ENCODE measurements at places on chromosomes 16 and 17.

GRCh38 chr16:12028288-12028619 lies 51.7 kb downstream of the SNX29 start:
- no peak for DNase-seq

GRCh38 chr16:71421911-71422310 lies 19.9 kb downstream of the TLE7 start:
- peak; percentile 50 for DNase-seq

DNA sequence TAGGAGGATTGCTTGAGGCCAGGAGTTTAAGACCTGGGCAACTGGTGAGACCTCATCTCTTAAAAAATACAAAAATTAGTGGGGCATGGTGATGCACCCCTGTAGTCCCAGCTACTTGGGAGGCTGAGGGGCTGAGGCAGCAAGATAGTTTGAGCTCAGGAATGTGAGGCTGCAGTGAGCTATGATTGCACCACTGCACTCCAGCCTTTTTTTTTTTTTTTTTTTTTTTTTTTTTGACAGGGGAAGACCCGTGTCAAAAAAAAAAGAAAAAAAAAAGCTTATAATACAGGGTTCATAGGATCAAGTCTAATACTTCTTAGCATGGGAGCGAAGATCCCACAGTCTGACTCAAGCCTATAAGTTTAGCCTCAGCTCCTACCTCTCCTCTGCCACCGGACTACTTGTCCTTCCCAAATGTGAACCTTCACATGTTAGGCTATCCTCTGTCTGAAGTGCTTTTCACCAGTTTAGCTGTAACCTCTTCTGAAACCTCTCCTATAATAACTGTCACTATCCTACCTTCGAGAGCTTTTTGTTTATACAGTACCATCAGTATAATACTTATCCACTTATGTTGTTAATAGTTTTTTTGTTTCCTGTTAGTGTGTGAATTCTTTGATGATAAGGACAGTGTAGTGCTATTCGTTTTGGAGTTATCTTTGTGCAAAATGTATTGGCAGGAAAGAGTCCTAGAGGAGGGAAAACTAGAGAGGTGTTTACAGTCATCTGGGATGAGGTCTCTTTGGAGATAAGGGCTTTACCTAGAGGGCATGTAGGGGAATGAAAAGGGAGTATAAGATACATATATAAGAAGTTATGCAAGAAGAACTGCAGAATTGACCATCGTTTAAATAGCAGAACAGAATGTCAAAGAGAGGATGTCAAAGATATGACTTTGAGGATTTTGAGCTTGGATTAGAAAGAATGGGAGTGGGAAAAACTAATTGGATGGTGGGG lies 15.5 kb downstream of the CPD start:
- DNase-seq, result no peak

GRCh38 chr16:60432472-60432871 lies 1603.8 kb downstream of the CDH8 start:
- no peak for DNase-seq

- peak; percentile 63 for DNase-seq
Observed at GRCh38 chr17:12789075-12789480, 220 bp upstream of the ARHGAP44 start.
